ENCODE measurements at places on chromosomes 16 and 17.

DNA sequence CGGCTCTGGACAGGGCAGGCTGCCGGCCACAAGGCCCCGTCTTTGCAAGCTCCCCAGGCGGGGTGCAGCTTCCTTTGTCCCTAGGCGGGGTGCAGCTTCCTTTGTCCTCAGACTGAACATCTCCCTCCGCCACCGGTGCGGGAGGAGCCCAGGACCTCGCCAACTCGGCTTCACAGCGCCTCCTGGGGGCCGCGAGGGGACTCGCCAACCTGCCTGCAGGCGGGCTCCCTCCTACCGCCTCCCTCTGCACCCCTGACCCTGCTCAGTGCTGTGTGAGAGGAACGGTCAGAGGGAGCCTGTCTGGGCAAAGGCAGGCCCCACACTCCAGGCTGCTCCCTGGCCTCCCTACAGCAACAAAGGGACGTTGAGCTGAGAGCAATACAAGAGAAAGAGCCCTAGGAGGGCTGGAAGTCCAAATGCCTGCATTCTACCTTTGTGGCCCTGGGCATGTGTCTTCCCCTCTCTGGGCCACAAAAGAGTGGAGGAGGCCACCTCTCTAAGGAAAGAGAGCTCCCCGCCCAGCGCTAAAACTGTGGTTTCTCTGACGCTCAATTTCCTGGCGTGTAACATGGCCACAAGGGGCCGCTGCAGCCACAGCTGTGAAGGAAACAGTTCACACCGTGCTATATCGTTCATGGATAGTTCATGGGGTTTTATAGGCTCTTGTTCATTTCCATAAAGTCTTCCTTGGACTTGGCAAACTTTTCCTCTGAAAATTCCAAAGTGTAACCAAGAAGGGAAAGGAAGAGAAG is 20.9 kb upstream of the KRT19 start:
- peak; percentile 93 for DNase-seq

GRCh38 chr16:70481929-70482536 is 27.6 kb downstream of the FCSK start:
- peak; percentile 19 for DNase-seq

- DNase-seq: no peak
Observed at GRCh38 chr17:4892499-4893221, 6.7 kb upstream of the C17orf107 start.

- DNase-seq: peak; percentile 80
Observed at GRCh38 chr16:720447-720989, 428 bp upstream of the ANTKMT start.

GRCh38 chr17:3914312-3914670 is 2.0 kb downstream of the P2RX1 start:
- no peak for DNase-seq

Data from Daoy (cell line).